NCI-H2227 treated with DMSO at 0.1 percent for 48 hours (cell line): ENCODE measurements at places on chromosomes 3 and 15.

- no peak for DNase-seq
Measured at GRCh38 chr15:79620112-79620857, 188.1 kb downstream of the MINAR1 start.

DNA sequence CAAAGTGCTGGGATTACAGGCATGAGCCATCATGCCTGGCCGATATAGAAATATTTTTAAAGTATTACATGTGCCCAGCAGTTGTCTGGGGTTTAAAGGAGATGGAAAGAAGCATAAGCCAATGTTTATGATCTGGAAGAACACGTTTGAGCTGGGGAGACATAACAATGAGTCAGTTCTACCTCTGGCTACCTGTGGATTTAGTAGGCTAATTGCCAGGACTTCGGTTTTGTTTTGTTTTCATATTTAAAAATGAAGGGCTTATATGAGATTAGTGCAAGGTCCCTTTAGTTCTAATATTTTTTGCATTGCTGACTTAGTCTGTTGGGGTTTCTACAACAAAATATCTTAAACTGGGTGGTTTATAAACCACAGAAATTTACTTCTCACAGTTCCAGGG is 22.9 kb upstream of the TNFSF10 start:
- DNase-seq = no peak

DNA sequence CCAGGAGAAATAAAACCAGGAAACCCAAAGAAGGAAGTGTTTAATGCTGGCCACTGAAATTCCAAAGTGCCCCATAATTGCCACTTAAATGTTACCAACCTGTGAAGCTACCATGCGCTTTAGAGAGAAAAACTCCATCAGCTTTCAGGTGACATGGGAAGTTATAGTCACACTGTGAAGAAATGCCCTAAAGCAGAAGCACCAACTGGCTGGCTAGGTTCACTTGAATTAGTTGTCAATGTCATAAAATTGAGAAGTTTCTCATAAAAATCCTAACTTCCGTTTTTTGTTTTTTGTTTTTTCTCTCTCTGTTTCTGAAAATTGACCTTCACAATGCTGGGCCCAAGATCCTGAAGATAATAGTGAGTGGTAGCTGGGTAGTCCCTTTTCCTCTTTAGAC is 167.9 kb upstream of the CTNNB1 start:
- DNase-seq = no peak

GRCh38 chr3:69203631-69204314 is 81.4 kb upstream of the LMOD3 start:
- DNase-seq = no peak

DNA sequence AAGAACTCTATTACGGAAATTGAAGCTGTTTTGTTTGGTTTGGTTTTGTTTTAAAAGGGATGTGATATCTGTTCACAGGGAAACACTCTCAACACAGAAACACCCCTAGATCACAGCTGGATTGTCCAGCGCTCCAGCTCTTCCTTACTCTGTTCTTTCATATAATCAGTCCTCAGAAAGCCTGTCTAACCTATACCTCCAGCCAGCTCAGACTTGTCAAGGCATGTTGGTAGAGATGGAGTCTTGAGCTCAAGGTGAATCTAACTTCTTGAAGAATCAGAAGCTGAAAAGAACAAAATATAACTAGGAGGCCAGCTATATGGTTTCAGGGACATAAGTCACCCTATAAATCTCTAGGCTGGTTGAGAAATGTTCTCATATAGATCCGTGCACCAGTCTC is 110.2 kb upstream of the EPHA3 start:
- DNase-seq = no peak

GRCh38 chr3:72460205-72461174 is 387.8 kb downstream of the SHQ1 start:
- DNase-seq = no peak

DNA sequence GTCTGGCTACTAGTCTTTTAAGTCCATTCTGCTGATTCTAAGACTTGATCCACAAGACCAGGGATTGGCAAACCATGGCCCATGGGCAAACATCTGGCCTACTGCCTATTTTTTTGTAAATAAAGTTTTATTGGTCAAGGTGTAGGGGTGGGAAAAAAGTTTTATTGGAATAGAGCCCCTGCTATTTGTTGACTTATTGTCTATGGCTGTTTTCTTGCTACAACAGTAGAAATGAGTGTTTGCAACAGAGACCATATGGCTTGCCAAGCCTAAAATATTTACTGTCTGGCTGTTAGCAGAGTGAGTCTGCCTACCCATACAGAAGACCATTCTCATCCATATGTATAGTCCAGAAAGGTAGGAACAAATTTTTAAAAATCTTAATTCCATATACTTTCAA is 106.4 kb downstream of the PTPRG start:
- no peak for DNase-seq

- DNase-seq = no peak
Measured at GRCh38 chr15:90644952-90645725, 72.0 kb upstream of the BLM start.

DNA sequence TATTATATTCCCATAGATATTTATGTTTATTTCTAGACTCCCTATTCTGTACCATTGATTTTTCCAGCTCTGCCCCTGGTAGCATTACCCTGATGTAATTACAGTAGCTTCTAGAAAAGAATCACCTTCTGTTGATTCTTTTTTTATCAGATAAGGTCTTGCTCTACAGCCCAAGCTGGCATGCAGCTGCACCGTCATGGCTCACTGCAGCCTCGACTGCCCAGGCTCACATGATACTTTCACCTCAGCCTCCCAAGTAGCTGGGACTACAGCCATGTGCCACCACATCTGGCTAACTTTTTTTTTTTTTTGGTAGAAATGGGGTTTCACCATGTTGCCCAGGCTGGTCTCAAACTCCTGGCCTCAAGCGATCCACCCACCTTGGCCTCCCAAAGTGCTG is 41.8 kb downstream of the SLC24A1 start:
- no peak for DNase-seq

DNA sequence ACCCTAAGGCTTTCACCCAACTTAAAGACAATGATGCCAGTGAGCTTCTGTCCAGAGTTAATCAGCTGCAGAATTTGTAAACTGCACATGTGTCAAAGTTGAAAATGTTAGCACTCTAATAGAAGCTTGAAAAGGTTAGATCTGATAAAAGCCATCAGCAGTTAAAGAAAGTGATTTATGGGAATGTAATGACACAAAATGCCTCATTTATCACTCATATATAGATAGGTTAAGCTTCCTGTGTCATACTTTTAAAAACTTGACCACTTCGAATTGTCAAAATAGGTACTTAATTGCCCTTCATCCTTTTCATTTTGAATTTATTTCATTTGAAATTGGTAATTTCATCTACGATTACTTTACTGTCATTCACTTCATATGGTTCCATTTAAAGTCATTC is 151.6 kb downstream of the CDIN1 start:
- DNase-seq = no peak

DNA sequence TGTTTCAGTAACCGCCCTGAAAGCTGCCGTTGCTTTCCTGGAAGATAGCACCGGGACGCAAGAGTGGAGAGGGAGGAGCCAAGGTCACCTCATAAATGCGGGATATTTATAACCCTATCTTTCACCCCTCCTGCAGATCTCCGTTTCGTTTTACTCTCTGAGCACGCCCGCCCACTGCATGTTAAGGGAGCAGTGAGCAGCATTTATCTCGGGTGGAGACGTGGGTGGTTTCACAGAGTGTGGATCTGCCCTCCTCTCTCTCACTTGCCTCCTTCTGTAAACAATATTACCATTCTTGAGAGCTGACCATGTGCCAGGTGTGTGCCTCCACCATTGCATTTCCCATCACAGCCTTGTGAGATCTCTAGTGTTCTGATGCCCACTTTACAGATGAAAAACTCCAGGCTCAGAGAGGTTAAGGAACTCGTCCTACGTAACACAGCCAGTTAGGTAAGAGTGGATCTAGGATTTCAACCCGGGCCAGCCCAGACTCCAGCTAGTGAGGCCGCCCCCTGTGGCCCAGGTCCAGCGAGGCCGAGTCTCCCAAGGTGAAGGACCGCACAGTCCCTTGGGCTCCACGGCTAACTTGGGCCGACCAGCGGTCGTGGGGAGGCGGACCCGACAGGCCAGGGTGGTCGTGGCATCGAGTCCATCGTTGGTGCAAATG is 16.9 kb upstream of the SEMA4B start:
- DNase-seq = peak; percentile 49

DNA sequence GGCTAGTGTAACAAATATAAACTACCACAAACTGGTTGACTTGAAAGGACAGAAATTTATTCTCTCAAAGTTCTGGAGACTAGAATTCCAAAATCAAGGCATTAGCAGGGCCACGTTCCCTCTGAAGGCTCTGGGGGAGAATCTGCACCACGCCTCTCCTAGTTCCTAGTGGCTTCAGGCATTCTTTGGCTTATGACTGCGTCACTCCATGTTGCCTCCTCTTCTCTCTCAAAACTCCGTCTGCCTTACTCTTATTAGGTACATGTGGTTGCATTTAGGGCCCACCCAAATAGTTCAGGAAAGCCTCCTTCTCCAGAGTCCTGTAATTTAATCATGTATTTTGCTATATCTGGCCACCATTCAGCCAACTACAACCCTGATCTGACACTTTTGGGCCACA is 174.8 kb downstream of the PEX5L start:
- DNase-seq = no peak

DNA sequence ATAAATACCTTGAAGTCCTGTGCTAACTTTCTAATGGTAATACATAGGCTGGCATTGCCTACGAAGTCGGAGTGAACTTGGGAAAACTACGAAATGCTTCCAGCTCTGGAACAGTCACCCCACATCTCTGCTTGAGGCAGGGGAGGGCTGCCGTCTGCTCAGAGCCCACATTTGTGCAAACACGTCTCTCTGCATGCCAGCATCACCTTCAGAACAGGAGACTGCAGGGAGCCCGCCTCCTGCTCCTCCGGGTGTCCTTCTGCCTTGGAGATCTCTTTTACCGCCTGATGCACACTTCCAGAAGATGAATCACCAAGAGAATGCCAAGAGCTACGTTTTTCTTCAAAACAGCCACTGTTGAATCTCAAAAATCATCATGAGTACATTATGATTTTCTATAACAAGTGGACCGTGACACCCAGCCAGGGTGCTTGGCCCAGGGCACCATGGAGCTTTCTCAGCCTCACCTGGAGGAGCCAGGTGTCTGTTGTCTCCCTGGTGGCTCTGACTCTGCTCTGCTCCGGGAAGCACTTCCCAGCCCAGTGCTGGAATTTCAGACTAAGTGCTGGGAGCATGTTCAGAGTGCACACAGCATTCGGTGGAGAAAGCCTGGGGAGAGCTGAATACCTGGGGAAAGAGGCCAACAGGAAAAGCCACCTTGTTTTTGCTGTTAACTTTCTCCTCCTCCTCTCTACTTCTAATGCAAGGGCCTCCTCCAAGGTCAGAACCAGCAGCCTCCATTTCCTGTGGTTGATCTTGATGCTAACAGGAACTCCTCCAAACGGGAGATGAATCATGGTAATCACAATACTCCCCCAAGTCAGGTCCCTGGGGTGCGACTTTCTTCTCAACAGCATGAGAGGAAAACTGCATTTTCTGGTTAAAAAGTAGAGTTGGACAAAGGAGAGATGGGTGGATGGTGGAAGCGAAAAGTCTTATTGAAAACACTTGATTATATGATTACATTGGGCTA is 467.7 kb downstream of the GABRG3 start:
- no peak for DNase-seq

GRCh38 chr3:130907966-130908365 is 14.1 kb downstream of the ATP2C1 start:
- DNase-seq = no peak
